Ascending aorta (tissue), 2 donors: ENCODE measurements at places on chromosomes 13 and 19. TPM values are rescaled to one million over a fixed set of nuclear protein-coding genes. Genes with fewer than 3 reads are reported as not detected.

Gene FLT3
- total RNA-seq, result not detected

Gene OR7A5
- not detected for total RNA-seq

Gene RGCC
- total RNA-seq, result 184 TPM

Gene ZSCAN5A
- 13.3 TPM for total RNA-seq

Gene IGFLR1
- total RNA-seq, result not detected

Gene CCL25
- total RNA-seq, result not detected

Gene LYPD3
- not detected for total RNA-seq

Gene PSENEN
- 110 TPM for total RNA-seq

Gene LHB
- total RNA-seq, result not detected

GRCh38 chr13:34951528-34951927, 9.5 kb downstream of the NBEA start:
- no peak for DNase-seq
- no peak overlapping the region for H3K4me3 ChIP-seq
- H3K27ac ChIP-seq, result no peak overlapping the region
- no peaks in the 10 kb centered on the region for H3K4me1 ChIP-seq

- peaks cover 72% of the 10 kb centered on the region for H3K36me3 ChIP-seq
- no peak overlapping the region for H3K27ac ChIP-seq
- DNase-seq, result no peak
Measured at GRCh38 chr19:3981736-3982681, 3.3 kb downstream of the EEF2 start.

DNA sequence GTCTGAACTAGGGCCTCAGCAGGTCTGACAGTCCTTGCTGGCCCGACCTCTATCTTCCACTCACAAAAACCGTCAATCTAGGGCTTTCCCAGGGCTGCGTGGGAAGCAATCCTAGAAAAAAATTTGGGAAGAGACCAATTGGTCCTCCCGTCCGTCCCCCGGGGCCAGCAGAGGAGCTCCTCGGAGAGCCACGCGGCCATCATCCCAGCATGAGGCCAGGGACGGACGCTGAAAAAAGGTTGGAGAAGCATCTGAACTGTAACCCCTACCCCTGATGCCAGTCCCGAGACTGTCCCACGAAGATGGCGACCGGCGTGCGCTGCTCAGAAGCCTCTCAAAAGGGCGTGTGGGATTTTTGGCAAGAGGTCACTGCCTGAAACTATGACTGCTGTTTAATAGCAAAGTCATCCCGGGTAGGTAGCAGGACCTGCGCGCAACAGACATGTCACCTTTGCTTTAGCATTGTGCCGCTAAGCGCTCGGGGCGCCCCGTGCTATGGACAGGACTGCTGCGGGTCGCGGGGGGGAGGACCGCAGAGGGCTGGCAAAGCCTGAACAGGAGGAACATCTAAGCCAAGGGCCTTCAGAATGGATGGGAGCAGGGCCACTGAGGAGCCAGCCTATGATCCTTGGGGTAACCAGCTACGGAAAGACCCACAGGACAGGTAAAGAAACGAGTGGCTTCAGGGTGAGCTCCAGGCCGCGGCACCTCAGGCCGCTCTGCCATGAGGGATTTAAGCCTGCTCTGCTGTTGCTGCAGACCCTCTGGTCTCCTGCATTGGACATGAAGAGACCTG, 10.6 kb downstream of the AKAP8 start:
- peaks cover 89% of the 10 kb centered on the region for H3K36me3 ChIP-seq
- H3K4me1 ChIP-seq, result peaks cover 6% of the 10 kb centered on the region
- no peak overlapping the region for H3K27ac ChIP-seq
- H3K4me3 ChIP-seq, result no peak overlapping the region

DNA sequence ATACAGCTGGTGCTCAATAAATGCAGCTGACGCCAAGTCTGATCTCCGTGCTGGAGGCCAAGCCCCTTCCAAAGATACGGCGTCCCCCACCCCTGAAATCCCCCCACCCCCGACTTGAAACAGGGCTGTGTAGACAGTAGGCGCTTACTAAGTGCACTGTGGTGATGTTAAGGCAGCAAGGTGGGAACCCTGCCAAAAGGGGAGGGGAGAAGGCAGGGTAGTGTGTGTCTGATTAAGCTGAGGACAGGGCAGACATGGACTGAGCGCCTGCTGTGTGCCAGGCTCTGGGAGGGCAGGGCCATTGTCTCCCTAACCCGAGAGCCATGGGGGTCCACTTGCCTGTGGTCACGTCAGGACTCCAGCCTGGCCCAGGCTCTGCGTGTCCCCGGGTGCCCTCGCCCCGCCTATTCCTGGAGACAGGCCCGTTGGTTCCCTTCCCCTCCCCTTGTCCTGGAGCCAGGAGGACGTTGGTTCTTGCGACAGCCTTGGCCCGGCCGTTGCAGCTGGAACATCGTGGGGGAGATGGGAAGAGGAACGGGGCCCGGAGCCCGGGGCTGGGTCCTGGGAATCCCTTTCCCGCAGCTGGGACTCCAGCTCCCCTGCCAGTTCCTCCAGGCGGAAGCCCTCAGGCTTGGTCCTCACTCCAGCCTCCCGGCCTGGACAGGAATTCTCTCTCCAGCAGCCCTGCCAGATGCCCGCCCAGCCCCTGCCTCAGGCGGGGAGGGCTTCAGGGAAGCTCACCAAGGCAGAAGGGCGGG, 1.7 kb upstream of the ELANE start:
- H3K27me3 ChIP-seq, result peaks cover 32% of the 10 kb centered on the region
- peaks cover 5% of the 10 kb centered on the region for H3K4me1 ChIP-seq
- no peaks in the 10 kb centered on the region for H3K36me3 ChIP-seq
- H3K27ac ChIP-seq, result peak overlapping the region; percentile 47
- H3K4me3 ChIP-seq, result no peak overlapping the region

DNA sequence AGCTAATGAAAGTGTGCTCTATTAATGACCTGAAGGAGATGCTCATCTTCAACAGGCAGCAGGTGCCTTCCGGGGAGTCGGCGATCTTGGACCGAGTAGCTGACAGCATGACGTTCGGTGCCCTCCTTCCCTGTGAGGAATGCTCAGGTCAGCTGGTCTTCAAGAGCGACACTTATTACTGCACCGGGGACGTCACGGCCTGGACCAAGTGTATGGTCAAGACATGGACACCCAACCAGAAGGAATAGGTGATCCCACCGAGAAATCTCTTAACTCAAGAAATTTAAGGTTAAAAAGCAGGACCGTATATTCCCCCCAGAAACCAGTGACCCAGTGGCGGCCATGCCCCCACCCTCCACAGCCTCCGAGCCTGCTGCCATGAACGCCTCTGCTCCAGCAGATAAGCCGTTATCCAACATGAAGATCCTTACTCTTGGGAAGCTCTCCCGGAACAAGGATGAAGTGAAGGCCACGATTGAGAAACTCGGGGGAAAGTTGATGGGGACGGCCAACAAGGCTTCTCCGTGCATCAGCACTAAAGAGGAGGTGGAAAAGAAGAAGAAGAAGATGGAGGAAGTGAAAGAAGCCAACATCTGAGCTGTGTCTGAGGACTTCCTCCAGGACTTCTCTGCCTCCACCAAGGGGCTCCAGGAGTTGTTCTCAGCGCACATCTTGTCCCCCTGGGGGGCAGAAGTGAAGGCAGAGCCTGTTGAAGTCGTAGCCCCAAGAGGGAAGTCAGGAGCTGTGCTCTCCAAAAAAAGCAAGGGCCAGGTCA, 22.8 kb upstream of the ANKRD10 start:
- no peaks in the 10 kb centered on the region for H3K36me3 ChIP-seq
- H3K27me3 ChIP-seq, result no peaks in the 10 kb centered on the region
- no peaks in the 10 kb centered on the region for H3K4me1 ChIP-seq
- H3K27ac ChIP-seq, result no peak overlapping the region

- no peak overlapping the region for H3K27ac ChIP-seq
- H3K27me3 ChIP-seq, result peaks cover 7% of the 10 kb centered on the region
- no peaks in the 10 kb centered on the region for H3K36me3 ChIP-seq
- H3K4me3 ChIP-seq, result no peak overlapping the region
- peaks cover 10% of the 10 kb centered on the region for H3K4me1 ChIP-seq
Measured at GRCh38 chr13:71870100-71870499, 3.1 kb upstream of the DACH1 start.

GRCh38 chr13:98768522-98768921, 16.1 kb upstream of the SLC15A1 start:
- no peaks in the 10 kb centered on the region for H3K4me1 ChIP-seq
- H3K4me3 ChIP-seq, result no peak overlapping the region
- no peaks in the 10 kb centered on the region for H3K27me3 ChIP-seq
- H3K27ac ChIP-seq, result no peak overlapping the region

DNA sequence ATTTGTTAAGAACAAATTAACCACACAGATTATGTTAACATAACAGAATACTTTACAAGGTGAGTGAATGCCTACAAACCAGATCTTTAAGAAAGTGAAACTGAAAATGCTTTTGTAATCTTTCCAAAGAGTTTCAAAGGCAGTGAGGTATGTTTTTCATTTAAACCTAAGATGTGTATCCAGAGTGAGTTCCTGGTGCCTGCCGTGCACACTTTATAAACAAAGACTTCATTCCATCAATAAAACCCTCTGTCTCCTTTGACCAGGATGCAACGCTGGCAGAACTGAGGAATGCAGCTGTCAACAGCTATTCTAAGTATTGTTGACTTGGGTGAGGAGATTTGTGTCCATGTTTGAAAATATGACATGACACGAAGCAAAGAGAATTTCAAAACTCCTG, 344.6 kb downstream of the DNAJC15 start:
- no peak for DNase-seq
- no peaks in the 10 kb centered on the region for H3K27me3 ChIP-seq
- no peak overlapping the region for H3K27ac ChIP-seq
- no peaks in the 10 kb centered on the region for H3K36me3 ChIP-seq
- H3K4me3 ChIP-seq, result peak overlapping the region; percentile 12

GRCh38 chr13:89900104-89900765, 1447.3 kb upstream of the MIR17HG start:
- H3K36me3 ChIP-seq, result no peaks in the 10 kb centered on the region
- no peak for DNase-seq
- no peaks in the 10 kb centered on the region for H3K4me1 ChIP-seq
- no peak overlapping the region for H3K27ac ChIP-seq

GRCh38 chr13:40024204-40024966, 368.9 kb downstream of the COG6 start:
- no peak overlapping the region for H3K27ac ChIP-seq
- no peak overlapping the region for H3K4me3 ChIP-seq
- DNase-seq, result no peak
- no peaks in the 10 kb centered on the region for H3K27me3 ChIP-seq
- H3K36me3 ChIP-seq, result no peaks in the 10 kb centered on the region

DNA sequence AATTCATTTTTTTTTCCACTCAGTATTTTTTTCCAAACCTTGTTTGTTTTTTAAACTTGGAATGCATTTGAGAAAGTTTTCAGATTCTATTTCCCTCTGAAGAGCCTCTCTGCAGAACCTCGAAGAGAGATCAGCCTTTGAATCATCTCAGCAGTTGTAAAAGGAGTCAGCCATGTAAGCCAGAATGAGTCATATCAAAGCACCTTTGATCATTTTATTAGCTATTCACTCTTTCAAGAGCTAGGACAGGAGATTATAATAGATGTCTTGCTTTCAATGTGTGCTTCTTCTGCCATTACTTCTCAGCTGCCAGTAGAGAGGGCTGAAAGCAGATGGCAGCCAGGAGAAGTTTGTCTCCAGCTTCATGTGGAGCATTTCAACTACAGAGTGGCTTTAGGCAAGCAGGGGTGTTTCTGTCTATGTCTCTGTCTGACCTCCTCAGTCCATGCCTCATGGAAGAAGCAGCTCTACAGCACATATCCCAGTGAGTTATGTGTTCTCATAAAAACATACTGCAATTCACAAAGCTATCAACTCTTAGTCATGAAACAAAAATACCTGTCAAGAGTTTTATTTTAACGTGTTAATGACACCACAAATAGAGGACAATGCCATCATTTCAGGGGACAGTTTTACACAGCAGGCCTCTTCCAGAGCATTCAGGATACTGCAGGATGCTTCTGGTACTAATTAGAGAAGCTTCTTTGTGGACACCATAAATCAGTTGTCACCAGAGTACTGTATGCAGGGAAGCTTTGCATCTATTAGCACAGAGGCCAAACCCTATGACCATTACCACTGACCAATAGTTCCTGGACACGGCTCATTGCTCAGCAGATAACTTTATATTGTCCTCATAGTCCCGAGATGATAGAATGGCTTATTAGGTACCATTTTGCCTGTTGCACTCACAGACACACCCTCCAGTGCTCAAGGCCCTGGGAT, 94.3 kb downstream of the NHLRC3 start:
- no peak for DNase-seq
- no peaks in the 10 kb centered on the region for H3K36me3 ChIP-seq
- H3K4me3 ChIP-seq, result no peak overlapping the region
- H3K27me3 ChIP-seq, result no peaks in the 10 kb centered on the region

DNA sequence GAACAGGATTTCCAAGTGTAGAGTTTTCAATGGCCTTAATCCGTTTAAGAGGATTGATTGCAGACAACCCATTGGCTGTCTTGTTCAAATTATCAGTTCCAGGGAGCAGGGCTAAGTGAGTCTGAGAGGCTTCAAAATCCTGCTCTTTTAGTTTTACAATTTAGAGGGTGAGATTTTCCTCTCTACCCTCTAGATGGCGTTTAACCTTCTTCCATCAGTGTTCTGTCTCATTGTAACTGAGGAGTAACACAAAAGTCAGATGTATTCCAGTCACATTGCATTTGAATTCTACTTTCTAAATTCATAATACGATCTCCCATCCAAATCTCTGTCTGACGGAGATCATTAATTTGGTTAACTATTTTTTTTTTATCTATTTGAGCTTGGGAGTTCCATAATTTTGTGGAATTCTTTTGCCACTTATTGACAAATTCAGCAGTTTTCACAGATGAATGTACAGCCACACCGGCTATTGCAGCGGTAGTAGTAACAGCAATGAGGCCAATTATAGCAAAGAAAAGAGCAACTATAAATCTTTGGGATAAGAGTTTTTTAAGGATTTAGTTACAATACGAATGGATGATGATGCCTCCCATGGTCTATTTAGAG, 7.8 kb upstream of the C19orf84 start:
- H3K4me1 ChIP-seq, result peaks cover 8% of the 10 kb centered on the region
- H3K27ac ChIP-seq, result no peak overlapping the region
- H3K27me3 ChIP-seq, result no peaks in the 10 kb centered on the region
- H3K4me3 ChIP-seq, result no peak overlapping the region

DNA sequence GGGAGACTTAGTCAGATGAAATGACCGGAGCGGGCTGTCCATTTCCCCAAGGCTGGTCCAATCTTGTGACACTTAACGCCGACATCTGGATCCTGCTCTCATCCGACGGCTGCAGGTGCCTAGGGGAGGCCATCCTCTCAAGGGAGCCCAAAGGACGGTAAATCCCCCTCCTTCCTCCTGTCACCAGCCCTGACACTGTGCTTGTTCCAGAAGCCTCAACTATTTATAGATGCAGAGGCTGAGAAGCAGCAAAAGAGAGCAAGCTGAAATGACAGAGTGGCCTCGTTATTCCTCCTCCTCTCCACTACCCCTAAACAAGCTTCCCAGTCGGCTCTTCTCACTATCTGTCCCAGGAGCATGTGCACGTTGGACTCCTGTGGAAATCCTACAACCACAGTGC, 533.7 kb downstream of the LIG4 start:
- no peaks in the 10 kb centered on the region for H3K36me3 ChIP-seq
- no peaks in the 10 kb centered on the region for H3K4me1 ChIP-seq
- no peaks in the 10 kb centered on the region for H3K27me3 ChIP-seq
- DNase-seq, result no peak

- H3K36me3 ChIP-seq, result no peaks in the 10 kb centered on the region
- no peaks in the 10 kb centered on the region for H3K4me1 ChIP-seq
- H3K27me3 ChIP-seq, result no peaks in the 10 kb centered on the region
Measured at GRCh38 chr13:51689663-51689996, 105.4 kb downstream of the WDFY2 start.
